ENCODE measurements at places on chromosomes 16 and 17.
A peak's percentile ranks its signal among the peaks of the same experiment; 100 is the strongest.

DNA sequence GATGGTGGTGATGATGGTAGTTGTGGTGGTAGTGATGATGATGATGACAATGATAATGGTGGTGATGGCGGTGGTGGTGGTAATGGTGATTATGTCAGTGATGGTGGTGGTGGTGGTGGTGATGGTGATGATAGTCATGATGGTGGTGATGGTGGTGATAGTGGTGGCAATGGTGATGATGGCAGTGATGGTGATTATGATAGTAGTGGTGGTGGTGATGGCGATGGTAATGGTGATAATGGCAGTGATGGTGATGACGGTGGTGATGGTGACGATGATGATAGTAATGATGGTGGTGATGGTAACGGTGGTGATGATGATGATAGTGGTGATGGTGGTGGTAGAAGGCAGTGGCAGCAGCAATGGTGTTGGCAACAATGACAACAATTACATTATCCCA lies 55.3 kb downstream of the RBFOX3 start:
- no peak for DNase-seq

DNA sequence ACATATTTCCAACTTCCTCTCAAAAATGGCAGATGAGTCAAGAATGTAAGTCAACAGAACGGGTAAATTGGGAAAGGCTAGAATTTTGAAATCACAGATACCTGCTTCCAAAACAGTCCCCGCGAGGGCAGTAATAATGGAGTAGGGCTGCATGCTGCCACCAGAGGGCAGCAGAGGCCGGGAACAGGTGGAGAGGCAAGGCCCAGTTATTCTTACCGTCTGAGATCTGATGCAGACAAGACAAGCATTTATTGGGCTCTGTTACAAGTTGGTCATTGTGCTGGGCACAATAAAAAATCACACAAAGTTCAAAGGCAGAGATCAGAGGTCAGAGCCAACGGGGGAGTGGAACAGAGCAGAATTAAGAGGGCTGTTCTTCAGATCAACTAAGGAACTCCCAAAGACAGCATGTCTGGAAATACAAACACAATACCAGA lies 8.8 kb upstream of the MLKL start:
- no peak for DNase-seq

- no peak for DNase-seq
Observed at GRCh38 chr16:57165938-57166337, 19.9 kb downstream of the PSME3IP1 start.

- no peak for DNase-seq
Observed at GRCh38 chr16:30119428-30119827, 3.6 kb downstream of the MAPK3 start.

DNA sequence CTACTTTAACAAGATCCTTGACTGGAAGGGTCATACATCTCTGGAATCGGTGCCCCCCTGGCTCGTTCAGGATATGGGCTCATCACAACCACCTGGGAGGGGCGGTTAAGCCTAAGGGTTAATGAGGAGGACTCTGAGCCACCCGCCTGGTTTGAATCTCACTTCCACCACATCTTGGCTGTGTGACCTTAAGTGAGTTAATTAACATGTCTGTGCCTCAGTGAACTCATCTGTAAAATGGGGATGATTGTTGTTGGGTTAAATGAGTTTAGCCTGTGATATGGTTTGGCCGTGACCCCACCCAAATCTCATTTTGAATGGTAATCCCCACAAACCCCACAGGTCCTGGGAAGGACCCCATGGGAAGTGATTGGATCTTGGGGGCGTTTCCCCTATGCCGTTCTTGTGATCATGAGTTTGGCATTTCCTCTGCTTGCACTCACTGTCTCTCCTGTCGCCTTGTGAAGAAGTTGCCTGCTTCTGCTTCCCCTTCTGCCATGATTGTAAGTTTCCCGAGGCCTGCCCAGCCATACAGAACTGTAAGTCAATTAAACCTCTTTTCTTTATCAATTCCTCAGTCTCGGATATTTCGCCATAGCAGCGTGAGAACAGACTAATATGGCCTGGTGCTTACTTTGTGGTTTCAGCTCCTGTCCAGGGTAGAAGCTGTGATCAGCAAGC lies 214.0 kb upstream of the CIBAR2 start:
- no peak for DNase-seq

DNA sequence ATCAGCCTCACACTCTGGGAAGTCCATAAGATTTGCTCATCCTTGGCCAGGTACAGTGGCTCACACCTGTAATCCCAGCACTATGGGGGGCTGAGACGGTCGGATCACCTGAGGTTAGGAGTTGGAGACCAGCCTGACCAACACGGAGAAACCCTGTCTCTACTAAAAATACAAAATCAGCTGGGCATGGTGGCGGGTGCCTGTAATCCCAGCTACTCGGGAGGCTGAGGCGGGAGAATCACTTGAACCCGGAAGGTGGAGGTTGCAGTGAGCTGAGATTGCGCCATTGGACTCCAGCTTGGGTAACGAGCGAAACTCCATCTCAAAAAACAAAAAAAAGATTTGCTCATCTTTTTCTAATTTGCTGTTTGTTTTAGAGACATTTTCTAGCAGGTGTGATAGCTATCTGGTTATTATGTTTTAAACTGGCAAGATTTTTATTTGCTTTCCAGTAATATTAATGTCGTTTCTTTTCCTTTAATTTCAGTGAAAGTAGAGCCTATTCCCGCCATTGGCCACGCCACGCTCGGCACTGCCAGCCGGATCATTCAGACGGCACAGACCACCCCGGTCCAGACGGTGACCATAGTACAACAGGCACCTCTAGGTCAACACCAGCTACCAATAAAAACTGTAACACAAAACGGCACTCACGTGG lies 61.5 kb downstream of the WDR45B start:
- DNase-seq = no peak

GRCh38 chr17:69268543-69269014 lies 40.0 kb upstream of the ABCA10 start:
- DNase-seq = no peak

GRCh38 chr16:57185446-57185944 lies 344 bp downstream of the PSME3IP1 start:
- no peak for DNase-seq

DNA sequence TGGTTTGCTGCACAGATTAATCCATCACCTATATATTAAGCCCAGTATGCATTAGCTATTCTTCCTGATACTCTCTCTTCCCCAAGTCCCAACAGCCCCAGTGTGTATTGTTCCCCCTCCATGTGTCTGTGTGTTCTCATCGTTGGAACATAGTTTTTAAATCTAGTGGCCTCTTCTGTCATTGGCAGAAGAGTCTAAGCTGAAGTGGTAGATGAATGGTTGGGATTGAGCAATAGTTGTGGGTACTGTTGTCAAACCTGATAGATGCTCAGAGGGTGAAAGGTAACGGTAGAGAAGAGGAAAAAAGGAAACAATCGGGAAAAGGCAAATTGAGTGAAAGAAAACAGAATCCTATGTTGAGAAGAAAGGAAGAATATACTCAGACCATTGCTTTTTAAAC lies 29.9 kb downstream of the MAP3K3 start:
- DNase-seq = no peak

DNA sequence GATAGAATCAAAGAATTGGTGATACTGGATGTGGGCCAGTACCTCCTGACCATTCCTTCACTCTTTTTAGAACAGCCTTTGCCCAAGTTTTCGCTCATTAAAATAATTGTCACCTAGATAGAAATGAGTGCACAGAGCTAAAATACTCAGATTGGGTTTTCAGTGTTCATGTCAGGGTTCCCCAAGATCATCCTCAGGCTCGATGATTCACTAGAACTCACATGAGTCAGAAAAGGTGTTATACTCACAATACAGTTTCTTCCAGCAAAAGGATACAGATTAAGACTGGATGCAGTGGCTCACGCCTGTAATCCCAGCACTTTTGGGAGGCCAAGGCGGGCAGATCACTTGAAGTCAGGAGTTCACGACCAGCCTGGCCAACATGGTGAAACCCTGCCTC lies 19.9 kb downstream of the ERCC4 start:
- no peak for DNase-seq

DNA sequence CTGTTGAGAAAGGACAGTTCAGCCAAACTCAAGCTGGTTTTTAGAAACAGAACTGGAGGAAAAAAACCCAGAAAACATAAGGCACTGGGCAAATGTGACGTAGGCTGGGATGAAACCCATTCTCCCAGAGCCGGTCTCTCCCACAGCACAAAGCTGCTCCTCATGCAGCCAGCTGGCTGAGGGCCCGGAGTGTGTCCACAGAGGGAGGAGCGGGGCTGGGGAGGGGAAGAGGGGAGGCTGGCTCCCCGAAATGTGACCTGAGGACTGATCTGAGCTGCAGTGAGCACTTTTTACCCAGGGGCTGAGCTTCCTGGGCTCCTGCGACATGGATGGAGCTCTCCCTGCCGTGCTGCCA lies 20.8 kb downstream of the FOXF1 start:
- DNase-seq = no peak

- no peak for DNase-seq
Observed at GRCh38 chr16:12131755-12132154, 155.2 kb downstream of the SNX29 start.

DNA sequence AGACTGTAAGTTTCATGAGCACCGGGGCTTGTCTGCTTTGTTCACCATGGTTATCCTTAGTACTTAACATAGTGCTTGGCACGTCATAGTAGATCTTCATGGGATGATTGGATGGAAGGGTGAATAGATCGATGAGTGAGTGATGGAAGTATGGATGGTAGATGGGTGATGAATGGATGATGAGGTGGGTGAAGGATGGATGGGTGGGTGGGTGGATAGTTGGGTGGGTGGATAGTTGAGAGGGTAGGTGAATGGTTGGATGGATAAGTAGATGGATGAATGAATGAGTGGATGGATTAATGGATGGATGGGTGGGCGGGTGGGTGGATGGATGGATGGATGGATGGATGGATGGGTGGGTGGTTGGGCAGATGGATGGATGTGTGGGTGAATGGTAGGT lies 133.2 kb upstream of the PLCG2 start:
- DNase-seq = no peak

- no peak for DNase-seq
Observed at GRCh38 chr16:67184995-67185650, 1.4 kb upstream of the MATCAP1 start.

DNA sequence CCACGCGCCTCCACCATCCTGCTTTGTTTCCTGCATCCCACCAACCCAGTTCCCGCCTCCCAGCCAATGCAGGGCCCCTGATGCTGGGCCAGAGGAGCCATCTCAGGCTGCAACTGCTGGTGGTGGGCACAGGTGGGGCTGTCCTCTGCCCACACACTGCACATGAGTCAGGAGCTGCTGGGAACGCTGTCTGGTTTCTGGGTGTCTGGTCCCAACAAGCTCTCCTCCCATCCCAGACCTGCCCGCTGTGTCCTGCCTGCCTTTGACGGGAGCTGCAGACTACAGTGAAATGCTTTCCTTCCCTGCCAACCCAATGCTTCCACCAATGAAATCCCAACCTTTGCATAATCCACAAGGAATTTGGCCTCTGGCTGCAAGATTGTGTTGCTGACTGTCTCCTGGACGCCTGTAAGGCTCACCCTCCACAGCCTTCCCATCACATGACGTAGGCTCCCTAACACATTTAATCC lies 98.9 kb downstream of the N4BP1 start:
- no peak for DNase-seq

GRCh38 chr17:45021607-45022287 lies 29.7 kb downstream of the DCAKD start:
- no peak for DNase-seq

DNA sequence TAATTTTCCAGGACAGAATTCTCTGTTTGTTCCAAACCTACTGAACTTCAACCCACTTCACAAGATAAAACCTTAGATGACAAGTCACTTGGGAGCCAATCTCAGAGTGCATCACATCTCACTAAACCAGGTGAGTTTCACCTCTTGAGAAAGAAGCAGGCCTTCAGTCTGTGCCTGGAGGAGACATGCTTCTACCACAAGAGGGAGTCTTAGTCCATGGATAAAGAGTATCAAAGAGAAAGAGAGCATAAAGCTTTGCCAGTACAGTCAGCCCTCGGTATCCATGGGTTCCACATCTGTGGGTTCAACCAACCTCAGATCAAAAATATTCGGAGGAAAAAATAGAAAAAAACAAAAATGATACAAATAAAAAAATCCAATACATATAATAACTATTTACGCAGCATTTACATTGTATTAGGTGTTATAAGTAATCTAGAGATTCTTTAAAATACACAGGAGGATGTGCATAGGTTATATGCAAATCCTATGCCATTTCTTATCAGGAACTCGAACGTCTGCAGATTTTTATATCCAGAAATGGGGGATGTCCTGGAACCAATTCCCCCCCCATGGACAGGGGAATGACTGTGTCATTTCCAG lies 37.7 kb downstream of the DUSP14 start:
- DNase-seq = peak; percentile 45

- no peak for DNase-seq
Observed at GRCh38 chr17:82866590-82867191, 26.9 kb upstream of the ZNF750 start.

GRCh38 chr16:89216315-89217137 lies 977 bp upstream of the ZNF778 start:
- no peak for DNase-seq

DNA sequence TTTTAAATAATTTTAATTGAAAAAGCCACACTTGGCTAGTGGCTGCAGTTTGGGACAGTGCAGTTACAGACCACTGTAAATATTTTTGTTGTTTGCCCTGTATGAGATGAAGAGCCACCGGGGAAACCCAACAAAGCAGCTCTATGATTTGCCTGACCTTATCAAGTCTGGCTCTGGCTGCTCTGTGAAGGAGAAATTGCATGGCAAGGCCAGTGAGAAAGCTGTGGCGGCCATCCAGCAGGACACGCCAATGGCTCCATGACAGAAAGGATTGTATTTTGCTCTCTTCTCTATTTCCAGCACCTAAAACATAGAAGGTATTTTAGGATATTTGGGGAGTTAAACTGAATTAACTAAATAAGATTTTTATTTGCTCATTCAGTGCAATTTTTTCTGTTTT lies 330.0 kb upstream of the DYNLRB2 start:
- no peak for DNase-seq

DNA sequence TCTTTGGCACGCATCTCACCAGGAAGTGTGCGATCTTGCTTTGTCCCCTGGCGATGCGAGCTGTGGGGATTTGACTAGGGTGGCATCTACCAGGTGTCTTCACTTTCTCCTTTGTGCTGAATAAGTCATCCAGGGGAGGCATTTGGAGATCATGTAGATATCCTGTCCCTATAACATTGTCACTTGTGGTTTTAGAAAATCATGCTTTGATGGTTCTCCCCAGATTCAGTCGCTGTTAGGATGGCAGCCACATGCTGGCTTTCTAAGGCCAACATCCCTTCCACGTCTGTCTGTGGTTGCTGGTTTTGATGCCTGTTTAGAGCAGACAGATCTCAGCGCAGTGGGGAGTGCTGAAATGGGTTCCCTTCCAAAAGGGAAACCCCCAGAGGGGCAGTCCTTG lies 2.5 kb downstream of the ADAD2 start:
- no peak for DNase-seq

DNA sequence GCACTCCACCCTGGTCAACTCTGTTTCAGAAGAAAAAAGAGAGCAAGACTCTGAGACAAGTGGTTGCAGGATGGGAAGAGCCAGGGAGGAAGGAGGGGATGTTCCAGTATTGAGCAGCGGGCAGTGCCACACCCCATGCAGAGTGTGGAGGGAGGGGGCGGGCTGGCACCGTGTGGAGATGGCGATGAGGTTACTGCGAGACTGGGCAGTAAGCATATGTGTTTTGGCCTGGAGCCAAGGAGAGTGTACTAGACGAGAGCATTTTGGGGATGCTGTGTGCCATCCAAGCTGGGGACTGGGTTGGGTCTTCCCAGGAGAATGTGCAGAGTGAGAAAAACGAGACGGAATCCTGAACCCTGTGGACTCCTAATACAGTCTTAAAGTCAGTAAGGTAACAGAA lies 3.4 kb downstream of the TBC1D24 start:
- no peak for DNase-seq

Measured in iPS DF 19.7 (cell line).